NCI-H446 (cell line): ENCODE measurements at places on chromosomes 1 and 21.

DNA sequence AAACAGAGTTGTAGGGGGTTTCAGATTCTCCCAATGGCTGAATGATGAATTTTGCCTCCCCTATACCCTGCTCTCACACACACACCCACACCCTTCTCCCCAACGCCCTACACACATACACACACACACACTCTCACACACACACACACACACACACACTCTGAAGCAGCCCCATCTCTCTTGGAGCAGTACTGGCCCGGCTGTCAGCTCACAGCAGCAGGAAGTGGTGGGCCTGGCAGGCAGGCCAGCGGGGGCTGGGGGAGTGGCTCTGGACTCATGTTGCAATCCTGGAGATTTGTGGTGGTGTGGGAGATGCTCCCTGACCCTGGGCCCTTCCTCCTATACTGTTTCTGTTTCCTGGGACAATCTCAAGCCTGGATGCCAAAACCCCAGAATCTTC is 2.2 kb downstream of the IKBKE start:
- no peak for DNase-seq

- DNase-seq: no peak
These were observed 259.3 kb downstream of the RRAGC start for GRCh38 chr1:38600286-38600685.

DNA sequence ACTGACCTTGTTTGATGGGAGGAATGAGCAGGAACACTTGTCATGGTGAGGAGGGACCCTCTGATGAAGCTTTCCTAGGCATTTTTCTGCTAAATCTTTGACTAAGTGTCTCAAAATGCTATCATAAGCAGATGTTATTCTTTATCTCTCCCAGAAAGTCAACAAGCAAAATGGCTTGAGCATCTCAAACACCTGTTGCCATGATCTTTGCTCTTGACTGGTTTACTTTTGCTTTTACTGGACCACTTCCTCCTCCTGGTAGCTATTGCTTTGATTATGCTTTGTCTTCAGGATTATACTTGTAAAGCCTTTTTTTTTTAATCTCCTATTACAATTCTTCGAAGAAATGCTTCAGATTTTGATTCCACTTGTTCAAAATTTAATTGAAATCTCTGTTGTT is 157.4 kb downstream of the GPR52 start:
- DNase-seq: no peak

DNA sequence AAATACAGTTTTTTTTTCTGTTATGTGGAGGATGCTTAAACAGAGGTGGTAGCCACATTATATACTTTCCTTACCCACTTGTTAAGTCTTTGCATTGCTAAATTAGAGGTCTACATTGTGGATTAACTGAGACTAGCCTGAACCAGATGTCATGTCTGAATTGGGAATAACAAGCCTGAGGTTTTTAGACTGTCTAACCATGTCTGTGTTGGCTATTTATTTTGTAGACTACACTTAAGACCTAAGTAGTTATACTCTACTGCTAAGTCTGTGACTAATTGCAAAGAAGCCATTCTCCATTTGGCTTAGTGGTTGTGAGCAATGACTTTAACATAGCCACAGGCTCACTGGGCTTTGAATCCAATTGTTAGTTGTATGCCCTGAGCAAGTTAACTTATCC is 45.4 kb downstream of the CDC14A start:
- DNase-seq: no peak

DNA sequence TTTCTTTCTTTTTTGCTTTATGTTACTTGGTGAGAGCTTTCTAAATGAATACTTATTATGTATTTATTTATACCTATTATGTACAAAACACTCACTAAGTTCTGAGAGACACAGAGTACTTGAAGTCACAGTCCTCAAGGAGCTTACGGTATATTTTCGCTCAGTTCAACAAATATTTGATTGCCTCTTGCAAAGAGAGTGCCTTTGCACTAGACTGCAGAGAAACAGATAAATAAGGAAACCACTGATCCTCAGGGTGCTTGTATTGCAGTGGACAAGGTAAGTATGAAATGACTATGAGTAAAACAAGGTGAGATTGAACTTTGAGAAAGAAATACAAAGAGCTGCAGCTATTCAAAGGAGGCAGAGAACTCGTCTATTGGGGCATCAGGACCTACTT is 123.3 kb downstream of the C1orf21 start:
- no peak for DNase-seq

DNA sequence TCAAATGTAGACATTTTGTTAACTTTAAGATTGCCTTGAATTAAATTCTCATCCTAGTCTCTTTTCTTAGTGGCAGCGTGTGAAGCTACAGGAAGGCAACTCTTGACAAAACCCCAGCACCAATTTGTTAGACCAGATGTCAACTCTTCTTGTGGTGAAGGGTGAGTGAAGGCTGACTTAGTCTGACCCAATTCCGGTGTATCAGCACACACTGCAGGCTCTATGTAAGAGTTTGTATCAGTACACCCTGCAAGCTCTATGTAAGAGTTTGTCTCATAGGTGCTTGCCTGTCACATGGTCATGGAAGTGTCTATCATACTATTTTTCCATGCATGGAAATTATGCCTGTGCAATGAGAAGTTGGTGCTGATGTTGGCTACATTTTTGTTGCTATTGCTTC is 16.8 kb downstream of the CR2 start:
- DNase-seq: no peak
